Uterus (tissue), 4 donors: ENCODE measurements at places on chromosomes 3 and 15. TPM values are rescaled to one million over a fixed set of nuclear protein-coding genes. Genes with fewer than 3 reads are reported as not detected.

GRCh38 chr15:36837246-36837645 is 257.8 kb downstream of the CDIN1 start:
- DNase-seq = no peak

DNA sequence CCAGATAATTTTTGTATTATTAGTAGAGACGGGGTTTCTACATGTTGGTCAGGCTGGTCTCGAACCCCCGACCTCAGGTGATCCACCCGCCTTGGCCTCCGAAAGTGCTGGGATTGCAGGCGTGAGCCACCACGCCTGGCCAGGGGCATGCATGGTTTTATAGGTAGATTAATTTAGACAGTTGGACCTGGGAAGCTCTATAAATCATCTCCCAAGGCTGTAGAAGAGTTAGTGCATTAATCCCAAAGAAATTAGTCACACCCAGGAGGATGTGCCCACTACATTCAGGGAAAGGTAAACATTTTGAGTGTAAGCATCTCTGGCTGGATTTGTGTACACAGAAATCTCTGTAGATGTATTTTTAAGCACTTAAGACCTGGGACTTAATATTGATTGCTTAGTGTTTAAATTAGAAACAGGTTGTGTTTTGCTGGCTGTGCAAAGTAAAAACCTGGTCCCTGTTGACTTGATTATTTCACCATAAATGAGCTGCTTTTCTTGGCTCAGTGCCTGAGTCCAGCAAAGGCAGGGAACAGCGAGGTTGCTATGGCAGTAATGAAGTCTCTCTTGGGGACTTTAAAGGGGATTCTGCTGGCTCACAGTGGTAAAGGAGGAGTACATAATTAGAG is 19.2 kb downstream of the EXOSC7 start:
- peak; percentile 49 for DNase-seq

DNA sequence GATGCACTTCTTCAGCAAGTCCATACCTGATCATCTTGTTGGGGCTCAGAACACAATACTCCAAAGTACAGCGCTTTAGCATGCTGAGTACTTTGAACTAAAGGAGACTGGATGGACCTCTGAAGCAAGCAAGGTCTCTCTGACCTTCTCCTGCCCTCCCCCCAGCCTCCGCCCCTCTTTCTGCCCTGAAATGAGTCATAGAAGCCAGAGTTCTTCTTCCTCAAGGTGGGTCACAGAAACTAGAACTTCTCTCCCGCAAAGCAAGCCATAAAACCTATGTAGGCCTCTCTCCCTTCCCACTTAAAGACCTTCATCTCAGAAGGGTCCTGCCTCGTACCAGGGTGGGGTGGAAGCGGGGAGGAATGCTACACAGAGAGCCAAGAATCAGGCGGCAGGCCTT is 230.5 kb upstream of the PROK2 start:
- no peak for DNase-seq

- no peak for DNase-seq
Observed at GRCh38 chr15:25937796-25938195, 74.7 kb upstream of the ATP10A start.

The GOLGA6L7 gene
- total RNA-seq = not detected
